ENCODE measurements at places on chromosomes 11 and 22.

DNA sequence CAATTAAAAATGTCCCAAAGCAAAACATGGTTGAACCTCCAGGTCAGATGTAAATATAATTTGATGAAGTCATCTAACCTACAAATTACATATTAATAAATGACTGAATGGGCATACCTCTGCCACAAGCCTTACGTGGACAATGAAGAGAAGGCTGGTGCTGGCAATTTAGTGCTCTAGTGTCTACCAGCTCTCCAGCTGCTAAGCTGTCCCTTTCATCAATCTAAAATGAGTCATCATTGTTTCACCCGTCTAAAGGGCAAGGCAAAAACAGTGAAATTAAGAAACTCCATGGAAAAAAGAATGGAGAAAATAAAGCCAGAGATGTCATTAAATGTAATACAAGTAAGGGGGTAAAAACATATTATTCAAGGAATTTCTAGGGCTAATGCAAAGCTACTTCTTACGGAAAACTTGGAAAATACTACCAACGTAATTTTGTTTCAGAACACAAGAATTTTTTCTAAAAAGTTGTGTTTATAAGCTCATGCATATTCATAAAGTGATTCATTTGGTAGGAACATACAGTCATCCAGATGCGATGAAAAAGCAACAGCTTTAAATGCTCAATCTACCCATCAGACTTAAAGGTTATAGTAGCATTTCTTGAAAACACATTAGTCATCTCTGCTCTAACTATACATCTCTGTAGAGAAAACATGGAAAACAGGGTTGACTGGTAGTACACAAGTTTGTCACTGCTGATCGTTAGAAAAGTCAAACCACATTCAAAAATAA is 71.5 kb downstream of the SIK3 start:
- no peak for DNase-seq

DNA sequence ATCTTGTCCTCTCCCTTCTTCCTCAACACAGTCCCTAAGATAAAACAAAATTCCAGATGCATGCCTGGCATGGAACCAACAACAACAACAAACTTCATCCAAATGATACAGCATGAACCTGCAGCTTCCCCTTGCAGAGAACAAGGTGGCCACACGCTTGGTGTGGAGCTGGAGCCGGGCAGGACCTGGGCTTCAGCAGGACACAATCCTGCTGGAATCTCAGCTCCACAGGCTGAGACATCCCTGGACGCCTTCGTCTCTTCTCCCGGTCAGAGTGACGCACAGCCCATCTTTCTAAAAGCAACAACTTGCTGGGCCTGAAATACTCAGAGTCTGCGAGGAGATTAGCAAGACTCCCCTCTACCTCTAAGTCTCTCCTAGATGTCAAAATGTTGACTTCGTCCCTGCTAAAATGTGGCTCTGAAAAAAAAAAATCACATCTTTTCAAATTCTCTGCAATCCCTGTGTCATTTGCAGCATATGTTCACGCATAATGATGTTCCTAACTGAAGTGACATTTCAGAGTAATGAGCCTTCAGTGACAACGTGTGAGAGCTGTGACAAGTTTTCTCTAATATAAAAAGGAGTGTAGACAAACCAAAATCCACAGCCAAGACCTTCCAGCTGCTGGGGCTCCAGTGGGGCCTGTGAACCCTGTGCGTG is 1232.3 kb downstream of the TBC1D22A start:
- no peak for DNase-seq

DNA sequence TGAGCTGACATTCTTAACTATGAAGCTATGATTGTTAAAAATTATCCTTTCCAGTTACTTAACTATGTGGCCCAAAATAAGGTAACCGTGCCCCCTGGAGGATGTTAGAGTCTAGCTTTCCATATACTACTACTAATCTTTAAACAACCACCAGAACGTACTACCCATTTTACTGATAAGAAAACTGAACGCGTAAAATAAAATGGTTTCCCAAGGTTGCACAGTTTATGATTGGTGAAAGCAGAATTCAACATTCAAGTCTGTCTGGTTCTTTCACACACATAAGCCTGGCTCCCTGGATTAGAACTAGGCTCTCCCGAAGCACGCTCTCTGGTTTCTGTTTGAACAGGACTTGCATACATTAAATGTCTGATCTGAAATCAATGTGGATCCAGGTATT is 437.8 kb upstream of the CCDC90B start:
- DNase-seq: no peak

- no peak for DNase-seq
Measured at GRCh38 chr11:20160425-20161229, at the start of gene DBX1. Gene DBX1 (minus strand): TSS chr11:20160475. CDS start chr11:20160324, 151 bp downstream.

DNA sequence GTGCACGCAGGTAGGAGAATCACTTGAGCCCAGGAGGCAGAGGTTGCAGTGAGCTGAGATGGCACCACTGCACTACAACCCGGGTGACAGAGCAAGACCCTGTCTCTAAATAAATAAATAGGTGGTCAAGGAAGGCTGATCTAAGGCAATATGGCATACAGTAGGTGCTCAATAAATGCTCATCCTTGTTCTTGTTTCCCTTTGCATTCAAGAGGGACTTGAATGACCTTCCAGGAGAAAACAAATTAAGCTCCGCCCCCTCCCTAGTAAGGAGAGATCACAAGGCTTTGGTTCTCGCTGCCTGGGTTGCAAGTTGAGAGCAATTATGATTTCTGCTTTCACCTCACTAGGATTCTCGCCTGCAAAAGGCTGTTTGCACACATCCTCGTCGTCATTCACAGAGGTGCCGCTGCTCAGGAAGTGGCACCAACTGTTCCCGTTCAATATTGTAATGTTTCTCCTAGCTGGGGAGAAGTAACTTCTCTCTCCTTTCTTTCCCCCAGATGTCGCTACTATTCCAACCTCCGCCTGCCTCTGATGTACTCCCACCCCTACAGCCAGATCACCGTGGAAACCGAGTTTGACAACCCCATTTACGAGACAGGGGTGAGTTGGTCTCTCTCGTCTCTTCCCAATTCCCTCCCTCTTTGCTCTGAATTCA is 51.8 kb upstream of the ASPHD2 start:
- DNase-seq: no peak

GRCh38 chr11:123924027-123924426 is 15.4 kb upstream of the OR4D5 start:
- no peak for DNase-seq

DNA sequence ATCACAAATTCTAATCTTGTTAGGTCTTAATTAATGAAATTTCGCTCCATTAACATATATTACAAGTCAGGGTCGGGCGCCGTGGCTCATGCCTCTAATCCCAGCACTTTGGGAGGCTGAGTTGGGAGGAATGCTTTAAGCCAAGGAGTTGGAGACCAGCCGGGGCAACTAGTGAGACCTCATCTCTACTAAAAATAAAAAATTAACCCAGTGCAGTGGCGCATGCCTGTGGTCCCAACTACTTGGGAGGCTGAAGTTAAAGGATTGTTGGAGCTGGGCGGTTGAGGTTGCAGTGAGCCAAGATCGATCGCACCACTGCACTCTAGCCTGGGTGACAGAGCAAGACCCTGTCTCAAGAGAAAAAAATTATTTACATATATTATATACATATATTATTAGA is 1.9 kb downstream of the TMA7B start:
- no peak for DNase-seq

DNA sequence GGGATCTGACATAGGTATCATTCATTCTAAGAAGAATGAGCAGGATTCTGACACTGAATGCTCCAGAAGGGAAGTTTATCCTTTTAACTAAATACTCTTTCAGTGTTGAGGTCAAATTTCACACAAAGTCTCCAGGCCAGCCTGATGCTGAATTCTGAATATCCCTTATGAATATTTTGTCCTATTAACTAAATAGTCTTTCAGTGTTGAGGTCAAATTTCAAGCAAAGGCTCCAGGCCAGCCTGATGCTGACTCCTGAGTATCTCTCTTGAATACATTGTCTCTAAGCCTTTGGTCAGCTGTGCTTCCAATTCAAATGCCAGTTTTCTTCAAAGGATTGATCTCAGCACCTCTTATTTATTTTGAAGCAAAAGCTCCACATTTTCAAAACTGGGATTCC is 676.8 kb downstream of the NTM start:
- no peak for DNase-seq

DNA sequence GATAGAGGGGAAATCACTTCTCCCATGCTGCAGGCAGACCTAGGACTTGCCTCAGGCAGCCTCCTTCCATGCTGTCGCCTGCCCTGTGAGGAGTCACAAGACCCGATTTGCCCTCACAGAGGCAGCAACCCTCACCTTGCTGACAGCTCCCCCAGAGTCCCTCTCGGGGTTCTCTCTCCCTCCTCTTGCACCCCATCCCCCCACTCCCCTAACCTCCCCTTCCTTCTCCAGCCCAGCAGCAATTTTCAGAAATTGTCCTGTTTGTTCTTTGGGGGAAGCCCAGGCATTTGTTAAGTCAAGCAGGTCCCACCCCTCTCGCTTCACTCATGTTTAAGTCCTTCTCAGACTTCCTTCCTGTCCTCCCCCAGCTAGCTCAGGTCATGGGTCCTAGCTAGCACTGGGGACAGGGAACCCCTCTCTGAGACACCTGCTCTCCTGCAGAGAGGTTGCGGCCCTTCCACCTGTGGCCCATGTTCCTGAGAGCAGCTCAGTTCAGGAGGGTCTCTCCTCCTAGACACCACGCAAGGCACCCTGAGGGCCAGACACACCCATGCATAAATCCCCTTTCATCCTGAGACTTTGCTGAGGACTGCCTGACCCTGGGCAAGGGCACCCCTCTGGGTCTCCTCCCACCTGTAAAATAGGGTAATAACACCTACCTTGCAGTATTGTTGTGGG is 6.3 kb upstream of the FXYD2 start:
- no peak for DNase-seq

DNA sequence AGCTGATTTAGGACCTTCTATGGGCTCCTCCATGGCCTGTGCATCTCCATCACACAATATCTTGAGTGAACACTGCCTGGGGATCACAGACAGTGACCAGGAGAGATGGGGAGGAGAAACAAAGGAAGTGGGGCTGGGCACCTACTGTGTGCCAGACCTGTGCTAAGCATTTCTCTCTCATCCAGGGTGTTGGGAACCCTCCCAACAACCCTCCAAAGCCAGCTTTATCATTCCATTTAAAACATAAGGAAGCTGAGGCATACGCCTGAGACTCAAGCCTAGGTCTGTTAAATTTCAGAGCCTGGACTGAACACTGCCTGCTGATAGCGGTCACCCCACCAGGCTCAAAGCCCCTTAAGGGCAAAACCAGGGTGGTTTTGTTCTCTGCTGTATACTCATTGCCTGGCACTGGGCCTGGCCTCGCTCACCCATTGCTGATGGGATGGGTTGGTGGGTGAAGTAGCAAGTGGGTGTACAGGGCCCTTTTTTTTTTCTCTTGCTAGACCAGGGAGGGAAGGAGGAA is 130.1 kb downstream of the MN1 start:
- no peak for DNase-seq

GRCh38 chr11:105381941-105382340 is 227.9 kb upstream of the GRIA4 start:
- DNase-seq: no peak

DNA sequence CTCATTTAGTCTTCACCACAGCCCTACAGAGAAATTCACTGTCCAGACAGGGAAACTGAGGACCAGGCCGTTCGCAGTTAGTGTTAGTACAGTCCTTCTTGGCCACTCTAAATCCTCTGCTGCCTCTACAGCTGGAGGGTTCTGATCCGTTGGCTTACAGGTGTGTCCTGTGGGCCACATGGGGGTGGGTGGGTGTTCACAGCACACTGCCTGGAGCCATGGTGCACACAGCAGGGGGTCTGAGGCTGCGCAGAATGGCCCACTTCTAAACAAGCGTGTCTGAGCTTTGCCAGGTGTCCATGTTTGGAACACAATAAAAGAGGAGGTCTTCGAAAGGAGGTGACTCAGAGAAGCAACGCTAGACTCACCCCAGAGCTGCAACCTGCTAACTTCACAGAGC is 249.0 kb downstream of the ST3GAL4 start:
- no peak for DNase-seq

DNA sequence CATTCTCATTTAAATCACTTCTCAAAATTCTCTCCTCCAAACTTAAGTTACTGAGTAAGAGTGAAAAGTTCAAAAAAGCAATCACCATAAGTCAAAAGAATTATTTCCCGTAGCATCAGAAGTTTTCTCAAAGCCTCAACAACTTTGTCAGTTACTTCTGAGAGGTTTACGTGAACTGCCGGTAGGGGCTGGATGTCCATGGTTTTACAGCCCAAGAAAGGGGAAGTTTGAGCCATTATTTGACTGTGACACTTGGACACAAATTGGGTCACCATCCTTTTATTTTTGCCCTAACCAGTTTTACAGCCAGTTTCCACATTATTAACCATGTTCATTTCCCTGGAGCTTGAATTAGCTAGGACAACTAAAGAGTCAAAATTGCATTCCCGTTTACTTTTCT is 7.5 kb downstream of the POU2AF3 start:
- DNase-seq: no peak

DNA sequence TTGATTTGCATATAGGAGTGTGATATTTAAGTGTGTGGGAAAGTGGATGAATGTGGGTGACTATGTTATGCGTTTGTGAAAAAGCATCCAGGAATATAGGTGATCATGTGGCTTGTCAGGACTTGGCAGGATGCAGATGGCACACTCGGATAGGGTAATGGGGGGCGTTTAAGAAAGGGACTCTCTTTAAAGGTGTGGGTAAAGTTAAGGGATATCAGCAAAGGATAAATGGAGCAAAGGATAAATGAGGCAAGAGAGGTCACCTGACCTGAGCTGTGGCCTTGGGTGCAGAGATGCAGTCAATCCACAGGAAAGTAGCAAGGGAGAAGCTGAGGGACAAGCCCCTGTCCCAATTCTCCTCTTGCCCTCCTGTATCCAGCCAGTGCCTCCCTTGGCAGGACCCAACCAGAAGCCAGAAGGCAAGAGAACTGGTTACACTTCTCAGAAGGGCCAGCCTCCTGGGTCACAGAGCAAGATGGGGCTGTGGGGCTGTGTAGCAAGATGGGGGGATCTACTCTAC is 47.5 kb upstream of the GRAMD1B start:
- no peak for DNase-seq

DNA sequence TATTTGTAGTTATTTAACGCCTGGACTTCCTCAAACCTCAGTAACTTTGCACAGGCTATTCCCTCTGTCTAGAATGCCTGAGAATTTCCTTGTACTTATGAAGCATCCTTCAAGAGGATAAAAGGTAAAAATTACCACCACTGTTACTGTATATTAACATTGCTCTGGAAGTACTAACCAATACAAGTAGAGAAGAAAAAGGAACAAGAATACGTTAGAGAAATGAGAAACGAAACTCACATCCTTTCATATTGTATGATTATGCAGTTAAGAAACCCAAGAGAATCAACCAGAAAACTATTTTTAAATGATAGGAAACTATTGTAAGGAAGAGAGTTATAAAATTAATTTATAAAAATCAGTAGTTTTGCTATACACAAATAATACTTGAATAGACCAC is 48.2 kb upstream of the OR5P2 start:
- no peak for DNase-seq

DNA sequence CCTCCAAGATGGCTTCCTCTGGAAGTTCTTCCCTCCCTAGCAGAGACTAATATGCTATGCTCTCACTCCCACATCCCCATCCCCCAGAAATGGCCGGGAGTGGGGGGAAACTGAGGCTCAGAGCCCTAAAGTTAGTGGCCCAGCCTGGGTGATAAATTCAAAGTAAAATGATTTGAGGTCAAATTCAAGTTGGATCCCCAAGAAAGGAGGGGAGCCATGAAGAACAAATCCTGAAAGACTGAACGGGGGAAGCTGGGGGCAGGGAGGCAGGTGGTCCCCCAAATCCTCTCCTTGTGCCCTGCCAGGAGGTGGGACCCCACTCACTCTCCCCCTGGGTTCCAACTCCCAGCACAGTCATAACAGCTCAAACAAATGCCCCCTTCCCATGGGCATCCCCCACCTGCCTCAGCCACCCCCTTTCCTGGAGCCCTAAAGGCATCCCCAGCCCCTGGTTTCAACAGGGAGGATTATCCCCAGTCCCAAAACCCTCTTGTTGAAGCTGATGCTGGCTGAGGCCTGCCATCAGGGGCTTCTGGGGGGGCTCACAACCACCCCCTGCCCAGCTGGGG is 1.1 kb downstream of the CBX6 start:
- DNase-seq: no peak
